T-helper 17 cell (primary cell): ENCODE measurements at places on chromosomes 5 and 9.

- DNase-seq: no peak
These were observed 8.4 kb upstream of the DMRT3 start for GRCh38 chr9:967903-968641.

DNA sequence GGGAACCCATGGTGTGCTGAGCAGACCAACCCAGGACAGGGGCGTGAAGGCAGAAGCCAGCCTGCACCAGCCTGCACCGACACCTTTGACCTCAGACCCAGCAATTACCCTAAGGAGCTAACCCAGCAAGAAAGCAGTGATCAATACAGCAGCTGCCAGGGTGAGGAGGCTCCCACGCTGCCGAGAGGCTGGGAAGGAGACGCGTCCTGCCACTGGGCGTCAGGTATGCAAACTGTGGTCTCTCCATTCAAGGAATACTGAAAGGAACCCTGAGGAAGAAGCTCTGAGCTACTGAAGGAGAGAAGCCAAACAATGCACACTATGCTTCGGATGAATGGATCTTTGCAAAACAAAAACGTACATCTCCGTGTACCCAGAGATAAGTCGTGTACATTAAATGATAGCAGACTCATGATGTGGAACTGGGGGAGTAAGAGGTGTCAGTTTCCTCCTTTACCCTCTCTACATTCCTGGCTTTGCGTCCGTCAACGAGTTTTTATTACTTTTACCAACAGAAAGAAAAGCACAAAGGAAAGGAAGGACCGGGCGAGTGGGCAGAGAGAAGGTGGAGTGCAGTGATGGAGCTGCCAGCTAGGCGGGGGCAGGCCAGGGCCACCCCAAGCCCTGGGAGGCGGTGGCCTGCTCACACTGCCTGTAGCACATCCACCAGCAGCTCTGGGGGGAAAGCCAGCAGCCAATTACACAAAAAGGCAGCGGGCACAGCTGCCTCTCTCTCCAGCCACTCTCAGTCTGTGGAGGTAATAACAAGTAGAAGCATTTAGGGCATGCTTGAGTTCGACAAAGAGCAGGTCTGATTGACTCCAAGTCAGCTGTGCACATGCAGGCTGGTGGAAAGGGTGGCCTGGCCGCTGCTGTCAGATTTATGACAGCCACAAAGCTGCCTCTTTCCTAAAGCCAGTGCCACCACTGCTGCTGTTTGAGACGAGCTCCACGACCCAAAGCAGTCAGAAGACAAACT is 29.3 kb downstream of the RASGEF1C start:
- no peak for DNase-seq

DNA sequence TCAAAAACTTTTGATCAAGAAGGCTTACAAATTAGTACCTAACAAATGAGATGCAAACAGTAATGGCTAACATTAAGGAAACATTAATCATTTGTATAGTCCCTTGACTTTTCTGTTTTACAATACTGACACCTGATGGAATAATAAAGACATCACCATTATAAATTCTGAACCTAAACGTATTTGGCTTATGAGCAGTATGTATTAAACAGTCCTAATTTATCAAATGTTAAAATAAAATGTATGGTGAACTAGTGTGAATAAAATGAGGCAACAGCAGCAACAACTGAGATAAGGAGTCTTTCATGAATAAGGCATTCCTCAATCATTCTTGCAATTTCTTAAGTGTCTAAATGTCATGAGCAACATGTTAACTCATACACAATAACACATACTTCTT is 6.0 kb downstream of the PUM3 start:
- no peak for DNase-seq

DNA sequence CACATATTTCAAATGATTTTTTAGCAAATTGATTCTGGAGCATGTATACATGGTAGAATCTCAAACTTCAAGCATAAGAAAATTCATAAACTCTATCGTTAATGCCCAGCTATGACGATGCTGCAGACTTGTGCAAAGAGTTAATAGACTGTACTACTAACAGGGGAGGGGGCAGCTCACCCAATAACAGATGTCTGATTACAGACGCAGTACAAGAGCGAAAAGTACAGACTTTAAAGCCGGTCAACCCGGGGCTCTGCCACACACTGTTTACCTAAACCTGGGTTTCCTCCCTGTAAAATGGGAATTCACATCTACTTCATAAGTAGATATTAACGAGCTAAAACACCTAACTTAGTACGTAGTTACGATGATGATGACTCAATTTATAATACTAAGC is 651 bp downstream of the TRIM23 start:
- no peak for DNase-seq

- no peak for DNase-seq
These were observed 285.8 kb upstream of the MEF2C start for GRCh38 chr5:89168766-89169165.

GRCh38 chr9:93207326-93207814 is 23.4 kb downstream of the WNK2 start:
- no peak for DNase-seq

- no peak for DNase-seq
These were observed 1.0 kb upstream of the PAX5 start for GRCh38 chr9:37034938-37035647.

GRCh38 chr5:172830876-172831662 is 3.0 kb upstream of the ERGIC1 start:
- no peak for DNase-seq
